T1000 (cell line): ENCODE measurements at places on chromosomes 3 and 15.
A peak's percentile ranks its signal among the peaks of the same experiment; 100 is the strongest.

- no peak for DNase-seq
These were observed 235.6 kb upstream of the TGFBR2 start for GRCh38 chr3:30370681-30371271.

GRCh38 chr15:44719293-44719999 is 8.1 kb downstream of the B2M start:
- DNase-seq = no peak

GRCh38 chr3:49899815-49900214 is 3.9 kb downstream of the MST1R start:
- DNase-seq = no peak

DNA sequence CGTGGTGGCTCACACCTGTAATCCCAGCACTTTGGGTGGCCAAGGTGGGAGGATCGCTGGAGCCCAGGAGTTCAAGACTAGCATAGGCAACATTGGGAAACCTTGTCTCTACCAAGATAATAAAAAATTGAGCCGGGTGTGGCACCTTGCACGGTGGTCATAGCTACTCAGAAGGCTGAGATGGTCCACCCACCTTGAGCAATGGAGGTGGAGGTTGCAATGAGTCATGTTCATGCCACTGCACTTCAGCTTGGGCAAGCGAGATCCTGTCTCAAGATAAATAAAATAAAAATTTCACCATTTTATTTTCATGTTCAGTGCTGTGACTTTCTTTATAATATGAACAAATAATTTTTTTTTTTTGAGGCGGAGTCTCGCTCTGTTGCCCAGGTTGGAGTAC is 12.5 kb downstream of the MAPK6 start:
- DNase-seq = no peak

GRCh38 chr3:16448639-16449070 is 64.8 kb downstream of the RFTN1 start:
- peak; percentile 81 for DNase-seq

- no peak for DNase-seq
These were observed 115.4 kb downstream of the TCF12 start for GRCh38 chr15:57033715-57034439.

GRCh38 chr3:143000528-143000927 is 842 bp upstream of the U2SURP start:
- no peak for DNase-seq

DNA sequence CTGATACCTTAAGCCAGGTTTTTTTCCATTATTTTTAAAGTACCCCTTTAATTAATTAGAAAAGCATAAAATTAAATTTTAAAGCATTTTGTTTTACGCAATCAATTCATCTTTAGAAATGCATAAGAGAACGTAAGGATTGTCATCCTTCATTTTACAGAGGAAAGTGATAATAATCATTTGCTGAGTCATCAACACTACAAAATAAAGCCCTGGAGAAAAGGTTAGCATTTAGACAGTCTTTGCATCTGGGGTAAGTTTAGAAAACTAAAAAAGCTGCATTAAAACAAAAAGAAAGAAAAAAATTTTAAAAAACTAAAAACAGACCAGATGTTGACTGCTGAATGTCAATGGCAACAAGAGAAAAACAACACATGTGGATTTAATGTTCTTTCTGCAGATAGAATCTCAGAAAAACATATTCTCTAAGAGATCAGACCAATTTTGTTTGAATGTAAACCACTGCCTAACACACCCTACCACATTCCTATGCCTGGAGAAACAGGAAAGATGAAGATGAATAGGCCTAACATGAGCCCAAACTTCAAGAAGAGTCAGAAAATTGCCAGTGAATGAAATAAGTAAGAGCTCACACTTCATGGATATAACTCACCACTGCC is 59.9 kb downstream of the SUCNR1 start:
- DNase-seq = no peak

DNA sequence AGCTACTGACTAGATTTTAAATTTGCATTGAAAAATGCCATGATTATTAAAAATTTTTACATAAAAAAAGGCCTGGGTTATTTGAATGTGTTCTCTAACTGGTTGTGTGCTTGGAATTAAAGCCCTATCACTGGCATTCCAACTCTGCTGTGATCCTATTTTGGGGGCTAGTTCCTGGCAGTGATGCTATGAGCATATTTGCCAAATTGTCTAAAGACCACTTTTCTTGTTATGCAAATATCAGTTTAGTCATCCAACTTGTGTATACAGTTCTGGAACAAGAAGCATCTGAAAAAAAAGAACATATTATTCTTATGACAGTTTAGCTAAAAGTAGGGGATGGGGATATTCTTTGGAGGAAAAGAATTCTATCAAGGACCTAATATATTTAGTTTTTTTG is 243.4 kb upstream of the ZNF717 start:
- no peak for DNase-seq

DNA sequence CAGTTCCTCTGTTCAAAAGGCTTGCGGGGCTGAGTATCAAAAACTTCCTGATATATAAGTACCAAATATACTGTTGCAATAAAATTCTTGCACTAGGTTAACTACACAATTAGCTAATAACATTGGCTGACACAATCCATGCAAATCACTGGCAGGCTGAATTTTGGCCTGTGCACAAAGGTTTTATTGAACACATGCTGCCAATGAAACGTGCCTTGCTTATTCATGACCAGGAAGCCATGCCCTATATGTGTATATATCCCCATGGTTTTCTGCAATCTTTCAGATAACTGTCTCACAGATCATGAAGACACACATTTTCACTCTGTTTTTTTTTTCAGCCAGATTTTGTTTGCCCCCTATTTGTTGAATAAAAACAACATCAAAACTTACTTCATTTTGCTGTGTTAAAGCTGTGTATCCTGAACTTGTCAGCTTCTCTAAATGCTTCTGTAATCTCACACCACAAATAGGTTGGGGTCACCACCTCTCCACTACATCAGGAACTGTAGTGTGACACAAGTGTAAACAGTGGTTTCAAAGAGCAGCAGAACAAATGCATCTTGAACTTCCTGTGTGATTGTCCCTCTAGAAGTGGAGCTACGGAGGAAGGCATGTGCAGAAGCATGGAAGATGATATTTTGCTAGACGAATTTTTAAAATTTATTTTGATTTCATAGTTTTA is 920.7 kb upstream of the NR2F2 start:
- DNase-seq = no peak

- DNase-seq = peak; percentile 60
These were observed 19.2 kb upstream of the KPNA1 start for GRCh38 chr3:122533931-122534334.

DNA sequence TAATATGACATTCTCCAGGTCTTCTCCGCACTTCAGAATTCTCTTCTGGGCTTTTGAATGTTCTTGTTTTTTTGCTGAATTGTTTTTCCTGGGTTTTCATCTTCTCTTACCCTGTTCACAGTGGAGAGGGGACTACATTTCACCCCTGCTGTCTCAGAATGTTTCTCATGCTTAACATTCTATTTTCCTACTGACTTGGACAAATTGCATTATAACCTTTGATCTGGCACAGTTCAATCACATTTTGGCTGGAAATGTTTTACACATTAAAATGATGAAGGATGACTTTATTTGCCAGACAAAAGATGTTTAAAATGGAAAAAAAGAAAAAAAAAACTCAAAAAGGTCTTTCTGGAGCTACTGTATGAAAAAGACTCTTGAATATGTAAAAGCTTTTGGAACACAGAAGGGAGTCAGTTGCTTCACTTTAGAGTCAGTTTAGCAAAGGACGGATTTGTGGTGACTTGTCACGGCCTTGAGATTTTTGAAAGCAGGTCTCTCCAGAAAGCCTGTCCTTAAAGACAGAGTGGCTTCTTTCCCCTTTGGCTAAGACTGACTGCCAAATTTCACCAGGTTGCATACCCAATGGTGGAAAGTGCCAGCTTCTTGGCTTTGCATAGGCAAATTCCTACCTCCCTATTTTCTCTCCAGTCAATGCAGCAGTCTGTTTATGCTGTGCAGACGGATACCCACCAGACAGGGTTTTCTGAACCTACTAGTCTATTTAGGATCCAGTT is 401.0 kb upstream of the TBL1XR1 start:
- no peak for DNase-seq

- DNase-seq = no peak
These were observed 44.0 kb upstream of the MANF start for GRCh38 chr3:51340989-51341636.

GRCh38 chr3:65961733-65962132 is 77.0 kb downstream of the MAGI1 start:
- DNase-seq = no peak

DNA sequence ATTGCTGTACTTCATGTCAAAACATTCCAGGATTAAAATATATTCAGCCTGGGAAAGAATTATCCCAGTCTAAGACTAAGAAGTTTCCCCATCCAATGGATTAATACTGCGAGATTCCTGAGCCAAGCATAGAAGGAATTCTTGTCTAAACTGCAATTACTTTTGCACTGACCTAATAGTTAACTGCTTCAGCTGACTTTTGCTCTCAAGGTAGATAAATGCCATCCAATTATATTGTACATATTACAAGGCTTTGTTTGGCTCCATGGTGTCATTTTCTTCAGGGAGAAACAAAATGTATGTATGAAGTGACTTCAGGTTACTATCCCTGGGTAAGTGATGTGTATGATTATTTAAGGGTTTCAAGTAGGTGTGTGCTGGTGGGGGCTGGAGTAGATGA is 6.1 kb upstream of the IFT57 start:
- no peak for DNase-seq

DNA sequence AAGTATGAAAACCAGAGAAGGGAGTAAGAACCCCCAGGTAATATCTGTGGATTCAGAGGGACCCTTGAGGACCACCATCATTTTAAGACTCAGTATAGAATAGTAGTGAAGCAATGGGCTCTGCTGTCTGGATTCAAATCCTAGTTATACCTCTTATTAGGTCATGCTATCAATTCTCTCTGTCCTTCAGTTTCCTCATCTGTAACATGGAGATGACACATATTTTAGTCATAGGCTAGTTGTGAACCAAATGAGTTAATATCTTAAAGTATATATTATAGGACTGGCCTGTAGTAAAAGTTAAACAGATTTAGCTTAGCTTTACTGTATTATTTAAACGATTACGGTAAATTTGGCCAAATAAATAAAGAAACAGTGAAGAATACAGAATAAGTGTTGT is 177.3 kb upstream of the GOLIM4 start:
- DNase-seq = no peak

DNA sequence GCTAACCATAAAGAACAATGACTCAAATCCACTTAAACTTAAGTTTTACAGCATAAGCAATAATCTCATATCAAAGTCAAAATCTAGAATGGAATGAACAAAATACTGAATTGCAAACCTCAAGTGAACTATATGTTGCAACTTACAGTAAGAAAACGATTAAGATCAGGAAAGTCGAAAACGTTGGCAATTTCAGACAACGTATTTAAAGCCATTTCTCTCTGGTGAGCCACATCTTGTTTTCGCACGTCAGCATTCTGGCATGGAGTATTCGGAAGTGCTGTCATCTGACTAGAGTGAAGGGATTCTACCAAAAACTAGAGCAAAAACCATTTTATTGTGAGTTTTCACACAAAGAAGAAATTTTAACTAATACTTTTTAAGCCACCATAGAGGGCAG is 28.5 kb downstream of the ATR start:
- DNase-seq = no peak

GRCh38 chr3:101814835-101815234 is 34.5 kb upstream of the NFKBIZ start:
- no peak for DNase-seq

GRCh38 chr15:60799885-60800284 is 320.9 kb upstream of the ICE2 start:
- no peak for DNase-seq

DNA sequence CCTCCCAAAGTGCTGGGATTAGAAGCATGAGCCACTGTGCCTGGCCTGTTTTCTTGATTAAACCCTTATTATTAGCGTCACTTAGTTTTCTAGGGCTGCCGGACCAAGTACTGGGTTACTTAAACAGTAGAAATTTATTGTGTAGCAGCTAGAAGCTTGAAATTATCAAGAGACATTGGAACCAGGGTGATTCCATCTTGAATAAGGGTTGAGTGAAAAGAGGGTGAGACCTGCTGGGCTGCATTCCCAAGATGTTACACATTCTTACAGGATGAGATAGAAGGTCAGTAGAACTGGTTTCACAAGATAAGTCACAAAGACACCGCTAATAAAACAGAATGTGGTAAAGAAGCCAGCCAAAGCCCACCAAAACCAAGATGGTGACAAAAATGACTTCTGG is 18.6 kb upstream of the FSTL1 start:
- no peak for DNase-seq

DNA sequence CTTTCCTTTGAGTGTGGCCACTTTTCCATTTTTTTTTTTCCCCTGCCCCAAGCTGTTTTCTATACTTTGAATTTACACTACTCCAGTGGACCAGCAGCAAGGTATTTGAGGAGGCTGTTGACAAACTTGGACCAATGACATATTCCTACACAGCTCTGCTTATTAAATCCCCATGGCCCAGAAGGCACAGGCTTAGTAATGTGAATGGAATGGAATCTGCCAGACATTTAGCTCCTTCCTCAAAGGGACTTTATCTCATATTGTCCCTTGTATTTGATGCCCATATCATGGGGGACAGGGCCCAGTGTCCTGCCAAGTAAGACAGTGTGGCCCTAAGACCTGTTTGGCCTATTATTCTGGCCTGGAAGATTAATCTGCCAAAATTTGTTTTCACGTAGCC is 107.5 kb downstream of the CHCHD6 start:
- no peak for DNase-seq
